ENCODE measurements at places on chromosomes 4 and X.

GRCh38 chrX:39936886-39937770 lies 160.6 kb downstream of the BCOR start:
- no peak for DNase-seq

- no peak for DNase-seq
Measured at GRCh38 chr4:34678431-34678830, 1565.9 kb downstream of the ARAP2 start.

- no peak for DNase-seq
Measured at GRCh38 chr4:71389149-71389827, 50.5 kb downstream of the SLC4A4 start.

DNA sequence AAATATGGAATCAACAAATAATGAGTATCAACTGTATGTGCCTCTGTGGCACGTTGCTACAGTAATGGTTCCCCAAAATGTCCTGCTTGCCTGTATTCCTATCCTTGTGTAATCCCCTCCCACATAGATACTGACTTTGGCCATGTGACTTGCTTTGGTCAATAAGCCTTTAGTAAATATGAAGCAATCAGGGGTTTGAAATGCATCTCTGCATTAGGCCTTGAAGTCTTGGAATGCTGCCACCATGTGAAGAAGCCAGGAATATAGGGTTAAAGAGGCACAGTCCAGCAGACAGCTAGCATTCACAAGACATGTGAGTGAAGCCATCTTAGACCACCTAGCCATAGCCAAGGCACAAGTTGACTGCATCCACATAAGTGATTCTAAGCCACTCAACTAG lies 190.9 kb downstream of the GABRB1 start:
- DNase-seq: no peak

DNA sequence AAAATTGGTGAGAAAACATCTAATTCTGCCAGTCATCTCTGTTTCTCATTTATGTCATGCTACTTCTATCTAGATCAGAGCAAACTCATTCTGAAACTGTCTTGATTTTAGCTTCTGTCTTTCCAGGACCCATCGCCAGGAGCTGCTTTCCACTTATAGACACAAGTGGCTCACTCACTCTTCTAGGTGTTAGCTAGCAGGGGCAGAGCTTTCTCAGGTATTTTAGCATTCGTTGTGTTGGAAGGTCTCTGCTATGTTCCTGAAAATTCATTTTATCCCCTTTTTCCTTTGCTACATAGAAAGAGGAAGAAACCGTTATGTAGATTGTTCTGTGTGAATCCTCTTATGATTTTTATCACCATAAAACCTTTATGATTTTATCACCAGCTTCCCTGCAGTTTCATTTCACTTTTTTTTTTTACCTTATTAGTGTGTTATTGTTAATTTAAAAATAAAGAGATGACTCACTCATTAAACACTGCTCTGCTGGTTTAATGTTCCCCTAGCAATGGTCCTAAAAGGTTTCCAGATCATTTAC lies 246.6 kb upstream of the AADAT start:
- DNase-seq: no peak
